ENCODE measurements at places on chromosomes 1 and 21.

- DNase-seq = no peak
Measured at GRCh38 chr1:221241157-221241556, 361.9 kb downstream of the HLX start.

- DNase-seq = no peak
Measured at GRCh38 chr1:161932668-161933067, 91.0 kb downstream of the OLFML2B start.

GRCh38 chr1:217089361-217090014 is 366.3 kb upstream of the ESRRG start:
- DNase-seq = peak; percentile 45

- peak; percentile 66 for DNase-seq
Measured at GRCh38 chr1:27656157-27656893, 15.7 kb downstream of the IFI6 start.

DNA sequence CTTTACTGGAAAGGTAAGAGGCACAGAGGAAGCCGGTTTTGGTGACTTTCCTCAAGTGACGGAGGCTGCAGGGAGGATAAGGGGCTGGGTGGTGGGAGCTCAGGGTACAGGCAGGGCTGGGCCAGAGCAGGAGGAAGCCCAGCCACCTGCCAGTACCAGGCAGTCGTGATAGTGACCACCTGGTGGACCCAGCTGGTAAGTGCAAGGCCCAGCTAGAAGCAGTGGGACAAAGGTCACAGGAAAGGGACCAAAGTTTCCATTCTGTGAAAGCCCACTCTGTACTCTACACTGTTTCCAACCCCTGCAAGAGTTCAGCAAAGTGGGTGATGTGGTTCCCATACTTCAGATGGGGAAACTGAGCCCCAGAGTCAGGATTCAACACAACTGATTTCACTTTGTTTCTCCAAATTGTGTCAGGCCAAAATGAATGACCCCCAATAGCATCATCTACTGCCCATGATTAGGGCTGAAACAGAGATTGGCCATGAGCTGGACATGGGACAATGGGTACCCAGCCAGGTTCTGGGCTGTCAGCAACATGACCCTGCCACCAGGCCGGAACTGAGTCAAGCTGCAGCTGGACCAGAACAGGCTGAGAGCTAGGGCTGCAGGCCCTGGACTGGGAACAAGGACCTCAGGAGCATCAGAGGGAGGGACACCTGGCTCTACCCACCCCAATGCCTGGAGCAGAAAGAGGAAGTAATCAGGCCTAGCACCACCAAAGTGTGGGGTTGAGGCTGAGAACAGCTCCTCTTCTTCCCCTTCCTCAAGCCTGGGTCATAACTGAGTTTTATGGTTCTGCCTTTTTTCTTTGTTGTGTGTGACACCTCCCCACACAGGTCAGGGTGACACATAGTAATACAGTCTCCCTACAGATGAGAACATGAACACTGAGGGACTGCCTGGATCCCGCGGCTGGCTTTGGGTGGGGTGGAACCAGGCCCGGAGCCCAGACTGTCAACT is 50.2 kb downstream of the KCNN3 start:
- no peak for DNase-seq

Data from mucosa of descending colon (tissue), 3 donors.